Activated CD8-positive, alpha-beta T cell treated with anti-CD3 and anti-CD28 coated beads for 36 hours (primary cell): ENCODE measurements at places on chromosomes 1 and 21. TPM values are rescaled to one million over a fixed set of nuclear protein-coding genes. Genes with fewer than 3 reads are reported as not detected.

GRCh38 chr1:921011-921837 lies 2.5 kb upstream of the SAMD11 start:
- H3K36me3 ChIP-seq, result no peaks in the 10 kb centered on the region
- no peak overlapping the region for H3K4me3 ChIP-seq
- peaks cover 15% of the 10 kb centered on the region for H3K4me1 ChIP-seq
- DNase-seq, result no peak
- peaks cover 40% of the 10 kb centered on the region for H3K27me3 ChIP-seq

GRCh38 chr1:97101509-97101908 lies 379.9 kb downstream of the PTBP2 start:
- DNase-seq, result no peak
- no peaks in the 10 kb centered on the region for H3K27me3 ChIP-seq
- no peak overlapping the region for H3K27ac ChIP-seq
- H3K4me1 ChIP-seq, result no peaks in the 10 kb centered on the region
- peaks cover 17% of the 10 kb centered on the region for H3K36me3 ChIP-seq
- no peak overlapping the region for H3K4me3 ChIP-seq

DNA sequence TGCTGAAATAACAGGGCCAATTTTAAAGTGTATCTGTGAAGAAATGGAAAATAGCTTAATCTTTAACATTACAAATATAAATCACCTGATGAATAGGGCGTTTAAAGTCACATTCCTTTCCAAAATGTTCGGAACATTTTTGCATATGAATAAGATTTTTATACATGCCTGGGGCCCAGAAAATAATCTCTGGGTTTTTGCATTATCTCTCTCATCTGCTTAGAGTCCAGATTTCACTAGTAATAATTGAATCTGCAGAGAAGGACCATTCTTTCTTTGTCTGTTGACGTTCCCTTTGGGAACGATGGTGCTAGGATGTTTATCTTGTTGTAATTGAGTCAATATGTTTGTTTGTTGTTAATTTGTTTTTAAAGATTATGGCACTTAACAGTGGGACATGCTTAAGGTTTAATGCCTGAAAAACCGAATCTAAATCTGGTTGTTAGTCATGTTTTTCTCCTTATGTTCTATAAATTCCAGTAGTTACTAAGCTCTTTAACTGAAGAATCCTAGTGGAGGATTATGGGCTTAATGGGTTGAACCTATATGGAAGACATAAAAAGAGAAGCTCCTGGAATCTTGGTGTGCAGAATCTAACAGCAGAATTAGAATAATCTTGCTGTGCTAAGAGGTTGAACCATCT lies 140.6 kb downstream of the VPS13D start:
- no peak for DNase-seq
- peaks cover 7% of the 10 kb centered on the region for H3K4me1 ChIP-seq
- no peak overlapping the region for H3K4me3 ChIP-seq
- H3K27ac ChIP-seq, result no peak overlapping the region
- H3K36me3 ChIP-seq, result peaks cover 25% of the 10 kb centered on the region
- no peaks in the 10 kb centered on the region for H3K27me3 ChIP-seq

OR14I1 gene
- not detected for total RNA-seq
